ENCODE measurements at places on chromosomes 4 and X.

GRCh38 chrX:112642349-112642748 lies 37.4 kb downstream of the LHFPL1 start:
- peak; percentile 31 for DNase-seq

DNA sequence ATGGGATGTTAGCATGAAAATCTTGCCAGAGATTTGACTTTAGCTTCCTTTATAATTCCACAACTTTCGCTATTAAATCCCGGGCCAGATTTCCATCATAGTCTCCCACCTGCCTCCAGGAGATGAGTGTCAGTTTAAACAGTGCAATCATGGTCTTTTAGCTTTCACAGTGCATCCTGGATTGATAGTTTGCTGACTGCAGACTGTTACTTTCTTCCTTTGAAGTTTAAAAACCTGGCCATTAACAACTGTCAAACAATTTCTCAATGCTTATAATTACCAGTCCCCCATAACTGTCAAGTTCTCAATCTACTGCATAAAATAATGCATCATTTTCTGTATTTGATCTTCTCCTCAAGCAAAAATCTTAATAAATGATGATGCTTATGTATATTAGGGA lies 108.4 kb upstream of the FSTL5 start:
- DNase-seq: no peak

DNA sequence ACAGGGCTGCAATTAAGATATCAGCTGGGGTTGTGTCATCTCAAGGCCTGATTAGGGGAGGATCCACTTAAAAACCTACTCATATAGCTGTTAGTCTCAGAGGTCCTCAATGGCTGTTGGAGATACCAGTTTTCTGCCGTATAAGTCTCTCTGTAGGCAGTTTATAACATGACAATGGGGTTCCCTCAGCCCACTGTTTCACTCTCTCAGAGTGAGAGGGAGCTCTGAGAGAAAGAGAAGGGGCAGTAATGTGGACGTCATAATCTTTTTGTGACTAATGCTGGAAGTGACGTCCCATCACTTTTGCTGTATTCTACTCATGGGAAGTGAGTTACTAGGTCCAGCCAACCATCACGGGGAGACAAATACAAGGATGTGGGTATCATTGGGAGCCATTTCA lies 70.3 kb downstream of the STIM2 start:
- no peak for DNase-seq

DNA sequence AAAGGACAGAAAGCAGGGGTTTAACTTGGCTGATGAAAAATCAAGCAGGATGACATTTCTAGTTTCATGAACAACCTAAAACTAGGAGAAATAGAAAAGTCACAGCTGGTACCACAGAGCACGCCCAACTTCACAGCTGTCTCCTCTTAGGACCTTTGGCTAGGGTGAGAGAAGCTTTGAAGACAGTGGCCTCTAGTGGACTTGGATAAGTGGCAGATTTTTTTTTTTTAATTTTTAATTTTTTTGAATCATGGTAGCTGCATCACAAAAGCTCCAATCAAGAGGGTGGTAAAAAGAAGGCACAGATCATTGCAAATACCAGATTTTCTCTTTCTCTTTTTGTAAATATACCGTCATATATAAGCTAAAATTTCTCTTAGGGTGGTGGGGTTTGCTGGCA lies 20.2 kb upstream of the MAP3K15 start:
- no peak for DNase-seq

DNA sequence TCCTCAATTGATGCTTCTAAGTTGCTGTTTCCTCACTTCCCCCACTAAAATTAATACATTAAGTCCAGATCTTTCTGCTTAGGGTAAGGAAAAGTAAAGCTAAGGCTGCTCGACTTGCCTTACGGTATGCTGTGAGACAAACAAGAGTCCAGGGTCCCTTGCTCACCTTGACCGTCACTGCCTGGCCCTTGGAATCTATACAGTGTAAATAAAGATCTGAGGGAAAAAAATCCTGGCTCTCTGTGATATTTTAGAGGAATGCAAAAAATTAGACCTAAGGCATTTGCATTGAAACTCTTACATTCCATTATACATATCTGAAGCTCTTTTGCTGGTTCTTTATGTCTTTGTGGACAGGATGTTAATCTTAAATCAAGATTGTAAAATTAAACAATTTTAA lies 129.6 kb upstream of the HCCS start:
- DNase-seq: no peak

GRCh38 chr4:10108818-10109783 lies 7.5 kb downstream of the WDR1 start:
- DNase-seq: no peak
